HCT116 (cell line): ENCODE measurements at places on chromosomes 4 and X. TPM values are rescaled to one million over a fixed set of nuclear protein-coding genes. Genes with fewer than 3 reads are reported as not detected.

Gene CD40LG
- not detected for total RNA-seq

Gene NPY1R
- total RNA-seq: 0.39 TPM

Gene ERAS
- not detected for total RNA-seq

Gene PABPC1L2A
- total RNA-seq: not detected

Gene MAP3K15
- 1.3 TPM for total RNA-seq

DNA sequence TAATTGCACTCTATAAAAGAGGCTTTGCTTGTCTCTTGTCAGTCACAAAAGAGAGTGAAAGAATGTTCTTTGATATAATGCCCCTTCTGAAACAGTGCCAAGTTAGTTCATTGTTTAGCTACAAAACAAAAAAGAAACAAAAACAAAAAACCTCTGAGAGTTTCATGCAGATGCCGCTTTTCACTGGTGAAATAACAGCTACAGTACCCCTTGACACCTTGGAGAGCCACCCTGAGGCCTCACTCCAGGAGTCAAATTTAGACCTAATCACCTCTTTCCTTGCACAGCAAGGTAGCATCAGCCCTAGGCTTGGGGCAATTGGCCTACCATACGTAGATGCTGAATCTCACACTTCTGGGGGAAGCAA, 185.2 kb downstream of the UNC5C start:
- no peak overlapping the region for H3K4me3 ChIP-seq
- H3K36me3 ChIP-seq: no peaks in the 10 kb centered on the region
- H3K27me3 ChIP-seq: no peaks in the 10 kb centered on the region
- peaks cover 8% of the 10 kb centered on the region; the same call in 1 of the 2 replicates for H3K4me1 ChIP-seq

- H3K36me3 ChIP-seq: no peaks in the 10 kb centered on the region
- H3K27ac ChIP-seq: no peak overlapping the region
- DNase-seq: no peak
- no peak overlapping the region for H3K4me3 ChIP-seq
- no peaks in the 10 kb centered on the region for H3K4me1 ChIP-seq
These were observed 38.2 kb downstream of the STARD8 start for GRCh38 chrX:68685685-68686084.

DNA sequence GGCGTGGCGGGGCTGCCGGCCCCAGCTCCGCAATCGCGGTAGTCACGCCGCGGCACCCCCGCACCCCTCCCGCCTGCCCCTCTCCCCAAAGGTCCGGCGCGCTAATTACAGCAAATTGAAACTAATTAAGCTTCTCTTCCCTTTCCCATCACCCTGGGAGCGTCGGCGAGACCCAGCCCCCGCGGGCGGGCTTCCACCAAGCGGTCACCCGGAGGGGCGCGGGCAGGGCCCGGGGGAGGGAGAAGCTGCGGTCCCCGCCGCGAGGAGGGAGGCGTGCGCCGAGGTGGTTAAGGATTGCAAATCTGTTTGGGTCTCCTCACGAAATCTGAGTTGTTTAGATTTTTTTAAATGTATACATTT, 13.1 kb downstream of the ARX start:
- H3K4me3 ChIP-seq: no peak overlapping the region
- no peaks in the 10 kb centered on the region for H3K4me1 ChIP-seq
- no peak overlapping the region for H3K27ac ChIP-seq
- no peaks in the 10 kb centered on the region for H3K36me3 ChIP-seq
- DNase-seq: no peak

- no peaks in the 10 kb centered on the region for H3K36me3 ChIP-seq
- H3K27me3 ChIP-seq: no peaks in the 10 kb centered on the region
- no peak overlapping the region for H3K27ac ChIP-seq
- DNase-seq: no peak
- peaks cover 11% of the 10 kb centered on the region for H3K4me1 ChIP-seq
These were observed 8.4 kb upstream of the JCHAIN start for GRCh38 chr4:70674731-70675130.

- no peaks in the 10 kb centered on the region for H3K4me1 ChIP-seq
- no peaks in the 10 kb centered on the region for H3K27me3 ChIP-seq
- H3K36me3 ChIP-seq: no peaks in the 10 kb centered on the region
These were observed 33.3 kb upstream of the PRDX4 start for GRCh38 chrX:23633834-23634580.

GRCh38 chr4:149830823-149831222, 15.2 kb upstream of the IQCM start:
- H3K4me3 ChIP-seq: no peak overlapping the region
- H3K27ac ChIP-seq: no peak overlapping the region
- no peak for DNase-seq
- peaks cover 12% of the 10 kb centered on the region for H3K4me1 ChIP-seq
- no peaks in the 10 kb centered on the region for H3K27me3 ChIP-seq

GRCh38 chrX:104697294-104697693, 131.3 kb downstream of the IL1RAPL2 start:
- H3K27me3 ChIP-seq: no peaks in the 10 kb centered on the region
- no peak for DNase-seq
- H3K27ac ChIP-seq: no peak overlapping the region
- H3K4me3 ChIP-seq: no peak overlapping the region

DNA sequence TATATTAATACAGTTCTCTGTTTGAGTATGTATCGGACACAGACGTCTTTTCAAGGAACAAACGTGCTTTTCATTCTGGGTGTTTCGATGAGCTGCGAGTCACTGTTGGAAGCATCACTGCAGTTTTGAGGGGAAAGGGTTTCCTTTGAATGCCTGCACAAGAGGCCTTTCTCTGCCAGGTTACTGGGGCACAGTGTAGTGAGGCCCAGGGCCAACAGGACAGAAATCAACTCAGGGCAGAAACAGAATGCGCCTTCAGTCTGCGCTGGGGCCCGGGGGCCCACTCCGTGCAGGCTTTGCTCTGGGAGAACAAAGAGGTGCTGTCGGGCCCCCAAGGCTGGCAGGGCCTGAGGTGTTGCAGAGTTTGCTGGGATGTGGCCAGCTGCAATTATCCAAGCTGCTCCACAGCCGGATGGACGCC, 2.3 kb upstream of the PPP2R3B start:
- H3K36me3 ChIP-seq: no peaks in the 10 kb centered on the region
- no peak overlapping the region for H3K27ac ChIP-seq
- H3K27me3 ChIP-seq: no peaks in the 10 kb centered on the region
- H3K4me3 ChIP-seq: no peak overlapping the region
- DNase-seq: no peak

GRCh38 chrX:150868625-150869024, 29.8 kb downstream of the CD99L2 start:
- no peaks in the 10 kb centered on the region for H3K36me3 ChIP-seq
- no peak overlapping the region for H3K4me3 ChIP-seq
- 0 out of 2 replicates have a peak, but pooled peaks cover 2% of the 10 kb centered on the region for H3K4me1 ChIP-seq
- no peak overlapping the region for H3K27ac ChIP-seq
